GM23248 (cell line): ENCODE measurements at places on chromosomes 3 and 15. TPM values are rescaled to one million over a fixed set of nuclear protein-coding genes. Genes with fewer than 3 reads are reported as not detected.
A peak's percentile ranks its signal among the peaks of the same experiment; 100 is the strongest.

- peak overlapping the region; percentile 53 for H3K27ac ChIP-seq
- 0 out of 2 replicates have a peak overlapping the region, but pooled peaks have one; percentile 12 for H3K4me3 ChIP-seq
- no peaks in the 10 kb centered on the region; the same call in 1 of the 2 replicates for H3K27me3 ChIP-seq
- peaks cover 12% of the 10 kb centered on the region for H3K4me1 ChIP-seq
- no peaks in the 10 kb centered on the region for H3K36me3 ChIP-seq
- peak; percentile 97 for DNase-seq
Measured at GRCh38 chr3:48402281-48402732, 27.6 kb downstream of the PLXNB1 start.

- peak overlapping the region; percentile 100 for H3K27ac ChIP-seq
- peak overlapping the region; percentile 88 for H3K4me3 ChIP-seq
- H3K4me1 ChIP-seq = peaks cover 41% of the 10 kb centered on the region
- H3K27me3 ChIP-seq = no peaks in the 10 kb centered on the region
Measured at GRCh38 chr3:28348265-28348628, 274 bp upstream of the ZCWPW2 start.

Gene SH3GL3
- total RNA-seq = not detected in 2 replicates

GRCh38 chr15:71508081-71508682, 302.2 kb upstream of the NR2E3 start:
- H3K4me3 ChIP-seq = no peak overlapping the region
- no peaks in the 10 kb centered on the region for H3K4me1 ChIP-seq
- DNase-seq = peak; percentile 7
- no peak overlapping the region for H3K27ac ChIP-seq
